ENCODE measurements at places on chromosomes 5 and 9.

- DNase-seq, result no peak
Observed at GRCh38 chr5:147904110-147904509, 2.2 kb downstream of the C5orf46 start.

DNA sequence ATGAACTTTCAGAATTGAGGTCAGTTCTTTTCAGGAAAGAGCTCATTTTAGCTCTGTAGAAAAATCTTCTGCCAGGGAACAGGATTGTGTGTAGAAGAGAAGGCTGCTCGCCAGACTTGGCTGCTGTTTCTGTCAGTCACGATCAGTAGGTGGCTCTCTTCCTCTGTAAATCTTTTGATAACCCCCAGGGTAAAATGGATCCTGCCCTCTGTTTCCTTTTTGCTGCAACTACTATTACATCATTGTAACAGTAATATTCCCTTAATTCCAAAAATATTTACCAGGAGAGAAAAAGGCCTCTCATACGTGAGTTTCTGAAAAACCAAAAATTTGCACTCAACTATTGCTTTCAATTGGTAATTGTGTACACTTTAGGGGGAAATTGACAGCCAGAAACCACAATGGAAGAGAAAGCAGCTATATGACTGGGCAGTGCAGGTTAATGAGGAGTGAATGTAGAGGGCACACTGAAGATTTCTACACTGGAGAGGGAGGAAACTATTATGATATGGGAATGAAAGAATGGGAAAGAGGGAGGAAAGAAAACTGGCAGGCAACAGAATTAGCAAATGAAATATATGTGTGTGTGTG, 12.3 kb downstream of the IFNA21 start:
- no peak for DNase-seq

- DNase-seq, result no peak
Observed at GRCh38 chr9:108162664-108163063, 673.1 kb upstream of the KLF4 start.

GRCh38 chr5:56291661-56292374, 58.7 kb upstream of the ANKRD55 start:
- DNase-seq, result no peak

GRCh38 chr9:8232726-8233125, 433.1 kb upstream of the DMAC1 start:
- no peak for DNase-seq

All from stimulated activated CD4-positive, alpha-beta T cell treated with anti-CD3 and anti-CD28 coated beads, TNF-alpha, amount 100 ng/mL, for 48 hours (primary cell).